Dermis lymphatic vessel endothelial cell (primary cell): ENCODE measurements at places on chromosomes 2 and 18. TPM values are rescaled to one million over a fixed set of nuclear protein-coding genes. Genes with fewer than 3 reads are reported as not detected.

The IGFBP2 gene
- total RNA-seq, result 1.4 and 9.6 TPM in 2 replicates

The CACNB4 gene
- 0.11 and 0.26 TPM in 2 replicates for total RNA-seq

The TMEM178A gene
- 0.11 TPM in 1 of 2 replicates, not detected in the other for total RNA-seq

The GAREM2 gene
- 0.17 and 0.22 TPM in 2 replicates for total RNA-seq

The CEBPZOS gene
- total RNA-seq, result 8.0 and 8.8 TPM in 2 replicates

The RGPD5 gene
- total RNA-seq, result 17.8 and 23.8 TPM in 2 replicates
